Calu3 (cell line): ENCODE measurements at places on chromosomes 2 and 18. TPM values are rescaled to one million over a fixed set of nuclear protein-coding genes. Genes with fewer than 3 reads are reported as not detected.

- H3K27me3 ChIP-seq: no peaks in the 10 kb centered on the region
- no peak overlapping the region for H3K27ac ChIP-seq
- H3K4me3 ChIP-seq: no peak overlapping the region
Measured at GRCh38 chr2:48482313-48482712, 47.6 kb upstream of the STON1 start.

DNA sequence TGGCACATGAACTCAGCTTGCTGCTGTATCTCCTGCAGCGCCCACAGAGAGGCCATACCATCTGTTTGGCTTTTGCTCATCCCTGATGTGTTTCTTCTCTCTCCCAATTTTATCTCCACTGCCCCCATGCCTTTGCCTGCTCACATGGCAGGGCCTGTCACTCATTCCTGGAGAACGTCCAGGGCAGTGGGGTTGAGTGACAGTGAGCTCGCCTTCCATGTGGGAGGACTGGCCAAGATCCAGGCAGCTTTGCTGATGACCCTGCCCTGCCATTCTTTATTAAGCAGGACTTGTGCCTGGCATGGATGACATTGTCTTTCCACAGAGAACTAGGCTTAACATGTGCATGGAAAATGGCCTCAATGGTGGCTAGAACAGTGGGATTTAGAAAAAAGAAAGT lies 230.5 kb upstream of the THSD7B start:
- DNase-seq: no peak
- no peaks in the 10 kb centered on the region for H3K36me3 ChIP-seq
- H3K27me3 ChIP-seq: no peaks in the 10 kb centered on the region
- H3K4me3 ChIP-seq: no peak overlapping the region
- H3K27ac ChIP-seq: no peak overlapping the region
- H3K4me1 ChIP-seq: no peaks in the 10 kb centered on the region

DNA sequence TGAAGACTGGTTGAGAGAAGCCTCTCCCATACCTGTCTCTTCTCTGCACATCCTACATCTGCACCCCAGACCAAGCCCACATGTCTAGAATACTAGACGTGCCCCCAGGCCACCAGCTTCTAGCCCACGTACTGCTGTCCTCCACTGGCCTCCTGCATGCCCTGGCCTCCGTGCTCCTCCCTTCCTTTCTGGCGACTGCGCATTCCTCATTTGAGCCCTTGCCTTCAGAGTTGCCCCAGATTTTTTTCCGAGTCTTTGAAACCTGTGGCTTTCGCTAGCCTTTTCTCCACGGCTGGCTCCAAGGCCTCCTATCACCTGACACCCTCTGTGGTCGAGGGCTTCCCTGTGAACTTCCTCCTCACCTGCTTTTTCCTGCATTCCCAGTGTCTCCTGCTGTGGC lies 11.2 kb downstream of the RNF144A start:
- no peaks in the 10 kb centered on the region for H3K36me3 ChIP-seq
- peaks cover 32% of the 10 kb centered on the region for H3K4me1 ChIP-seq
- H3K27me3 ChIP-seq: no peaks in the 10 kb centered on the region

DNA sequence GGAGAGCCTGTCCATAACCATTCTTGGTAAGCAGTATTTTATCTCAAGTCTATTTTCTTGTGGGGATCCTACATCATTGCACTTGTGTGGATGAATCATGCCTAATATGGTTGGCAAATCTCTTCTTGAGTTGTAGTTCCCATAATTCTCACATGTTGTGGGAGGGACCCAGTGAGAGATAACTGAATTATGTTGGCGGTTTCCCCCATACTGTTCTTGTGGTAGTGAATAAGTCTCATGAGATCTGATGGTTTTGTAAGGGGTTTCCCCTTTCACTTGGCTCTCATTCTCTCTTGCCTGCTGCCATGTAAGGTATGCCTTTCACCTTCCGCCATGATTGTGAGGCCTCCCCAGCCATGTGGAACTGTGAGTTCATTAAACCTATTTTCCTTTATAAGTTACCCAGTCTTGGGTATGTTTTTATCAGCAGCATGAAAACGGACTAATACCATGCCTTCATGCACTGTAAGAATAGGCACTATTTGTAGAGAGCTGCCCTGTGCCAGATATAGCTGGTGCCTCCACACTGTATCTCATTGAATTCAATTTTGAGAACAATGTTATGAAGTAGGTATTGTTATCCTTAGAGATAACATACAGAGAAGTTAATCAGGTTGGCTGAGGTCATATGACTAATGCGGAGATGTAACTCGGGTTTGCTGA lies 148.3 kb downstream of the PLCL1 start:
- H3K27me3 ChIP-seq: peaks cover 9% of the 10 kb centered on the region
- no peaks in the 10 kb centered on the region for H3K36me3 ChIP-seq
- H3K27ac ChIP-seq: no peak overlapping the region
- DNase-seq: no peak
- no peaks in the 10 kb centered on the region for H3K4me1 ChIP-seq

The RSAD2 gene
- 37.2 and 137 TPM in 2 replicates for total RNA-seq

DNA sequence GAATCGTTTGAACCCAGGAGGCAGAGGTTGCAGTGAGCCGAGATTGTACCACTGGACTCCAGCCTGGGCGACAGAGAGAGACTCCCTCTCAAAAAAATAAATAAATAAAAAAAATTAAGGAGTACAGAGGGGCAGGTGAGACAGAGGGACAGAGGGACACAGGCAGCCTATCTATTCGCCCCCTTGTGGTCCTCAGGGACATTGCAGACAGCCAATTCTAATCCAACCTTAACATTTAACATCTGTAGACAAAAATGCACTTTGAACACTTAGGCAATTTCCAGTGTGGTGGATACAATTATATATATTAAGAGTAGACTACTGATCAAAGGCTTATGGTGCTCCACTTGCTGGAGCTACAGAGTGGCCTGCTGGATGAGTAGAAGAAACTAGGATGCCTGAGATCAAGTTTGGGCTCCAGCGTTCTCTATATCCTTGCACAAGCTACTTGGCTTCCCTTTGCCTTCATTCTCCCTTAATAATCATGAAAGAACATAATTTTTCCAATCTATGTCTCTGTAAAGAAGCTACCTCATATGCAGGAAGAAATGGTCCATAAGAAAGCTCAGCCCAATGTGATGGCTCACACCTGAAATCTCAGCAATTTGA lies 8.2 kb upstream of the SMARCAL1 start:
- H3K4me1 ChIP-seq: no peaks in the 10 kb centered on the region
- no peaks in the 10 kb centered on the region for H3K36me3 ChIP-seq
- no peak overlapping the region for H3K27ac ChIP-seq
- H3K4me3 ChIP-seq: no peak overlapping the region

DNA sequence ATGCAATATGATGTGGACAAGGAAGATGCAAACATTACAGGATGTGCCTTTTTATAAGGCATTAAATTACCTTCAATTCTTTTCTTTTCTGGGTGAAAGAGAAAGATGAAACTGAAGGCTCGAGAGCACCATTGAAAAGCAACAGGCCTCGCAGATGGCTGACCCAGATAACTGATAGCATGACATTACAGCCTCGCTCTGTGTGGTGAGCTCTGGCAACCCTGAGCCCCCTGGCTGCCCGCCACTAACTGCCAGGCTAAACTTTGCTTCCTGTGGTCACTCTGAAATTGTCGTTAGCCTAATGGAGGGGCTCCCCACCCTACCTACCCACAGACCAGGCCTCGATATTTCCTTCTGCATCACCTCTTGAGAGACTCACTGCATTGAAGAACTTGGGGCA lies 516.8 kb upstream of the FANCL start:
- peaks cover 5% of the 10 kb centered on the region for H3K4me1 ChIP-seq
- H3K4me3 ChIP-seq: no peak overlapping the region
- DNase-seq: no peak
- no peak overlapping the region for H3K27ac ChIP-seq
